ENCODE measurements at places on chromosomes 4 and X. TPM values are rescaled to one million over a fixed set of nuclear protein-coding genes. Genes with fewer than 3 reads are reported as not detected.

Gene ZNF827
- 22.5 TPM for total RNA-seq

GRCh38 chrX:121456315-121456714 lies 408.9 kb downstream of the GLUD2 start:
- H3K27ac ChIP-seq, result no peak overlapping the region
- no peak overlapping the region for H3K4me3 ChIP-seq
- no peaks in the 10 kb centered on the region for H3K27me3 ChIP-seq
- DNase-seq, result no peak
- no peaks in the 10 kb centered on the region for H3K4me1 ChIP-seq
- H3K36me3 ChIP-seq, result no peaks in the 10 kb centered on the region

DNA sequence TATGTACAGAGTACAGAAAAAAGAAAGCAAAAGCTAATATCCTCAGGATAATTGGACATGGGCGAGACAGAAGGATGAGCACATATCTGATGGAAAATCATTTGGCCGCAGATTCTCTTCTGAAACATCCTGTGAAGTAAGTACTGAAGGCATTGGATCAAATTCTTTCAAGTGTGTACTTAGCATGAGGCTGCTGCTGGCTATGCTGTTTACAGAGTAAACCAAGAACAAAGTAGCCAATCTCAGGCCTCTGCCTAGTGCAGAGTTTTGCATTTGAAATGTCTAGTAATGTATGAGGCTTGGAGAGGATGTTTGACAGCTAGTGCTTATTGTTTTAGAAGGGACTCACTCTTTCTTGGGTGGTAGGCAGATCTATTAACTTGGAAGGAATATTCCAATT lies 128.5 kb downstream of the MAGEC2 start:
- H3K36me3 ChIP-seq, result no peaks in the 10 kb centered on the region
- DNase-seq, result no peak
- H3K27me3 ChIP-seq, result no peaks in the 10 kb centered on the region
- no peak overlapping the region for H3K27ac ChIP-seq
- H3K4me1 ChIP-seq, result no peaks in the 10 kb centered on the region
- H3K4me3 ChIP-seq, result no peak overlapping the region

DNA sequence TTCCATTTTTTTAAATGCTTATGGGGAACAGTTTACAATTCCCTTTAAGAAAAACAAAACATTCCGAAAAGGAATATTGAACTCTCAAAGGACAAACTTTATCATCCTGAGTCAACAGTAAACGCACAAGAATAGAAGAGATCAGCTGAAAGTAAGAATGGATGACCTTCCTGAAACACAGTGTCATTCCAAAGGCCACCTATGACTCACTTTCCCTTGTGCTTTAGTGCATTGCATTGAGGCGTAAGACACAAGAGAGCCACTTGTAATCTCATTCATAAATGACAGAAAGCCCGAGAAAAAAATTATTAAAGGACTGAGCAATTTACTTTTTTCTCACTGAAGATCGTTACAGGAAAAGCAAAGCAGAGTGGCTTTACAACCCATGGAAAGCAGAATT lies 1062.4 kb upstream of the DIAPH2 start:
- H3K4me1 ChIP-seq, result no peaks in the 10 kb centered on the region
- no peak overlapping the region for H3K27ac ChIP-seq
- no peak for DNase-seq
- H3K36me3 ChIP-seq, result no peaks in the 10 kb centered on the region
- H3K4me3 ChIP-seq, result no peak overlapping the region

DNA sequence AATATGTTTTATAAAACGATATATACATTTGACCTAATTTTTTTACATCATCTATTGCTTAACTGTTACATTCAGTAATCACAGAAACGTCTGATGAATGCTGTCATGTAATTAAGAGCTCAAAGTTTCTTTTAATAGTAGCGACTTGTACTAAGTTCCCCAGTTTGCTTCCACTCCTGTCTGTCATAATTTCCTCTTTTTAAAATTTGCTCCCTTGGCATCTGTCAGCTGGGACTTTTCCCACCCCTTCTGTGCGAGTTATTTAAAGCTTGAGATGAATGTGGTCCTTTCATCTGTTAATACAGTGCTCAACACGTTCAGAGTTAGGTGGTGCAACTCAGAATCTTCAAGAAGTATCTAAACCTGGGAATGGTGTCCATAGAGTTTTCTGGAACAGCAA lies 1.2 kb downstream of the RAP1GDS1 start:
- H3K27me3 ChIP-seq, result no peaks in the 10 kb centered on the region
- H3K4me1 ChIP-seq, result peaks cover 4% of the 10 kb centered on the region
- no peak for DNase-seq
- peak overlapping the region; percentile 90 for H3K4me3 ChIP-seq

GRCh38 chr4:146654687-146655520 lies 16.2 kb downstream of the POU4F2 start:
- H3K4me1 ChIP-seq, result no peaks in the 10 kb centered on the region
- no peaks in the 10 kb centered on the region for H3K36me3 ChIP-seq

GRCh38 chr4:76430519-76431388 lies 4.3 kb upstream of the SHROOM3 start:
- DNase-seq, result no peak
- H3K36me3 ChIP-seq, result no peaks in the 10 kb centered on the region
- H3K27ac ChIP-seq, result no peak overlapping the region
- H3K4me3 ChIP-seq, result no peak overlapping the region
- H3K27me3 ChIP-seq, result no peaks in the 10 kb centered on the region
- no peaks in the 10 kb centered on the region for H3K4me1 ChIP-seq

Gene HADH
- 122 TPM for total RNA-seq

Gene AMBN
- not detected for total RNA-seq

- no peaks in the 10 kb centered on the region for H3K36me3 ChIP-seq
- no peaks in the 10 kb centered on the region for H3K27me3 ChIP-seq
Observed at GRCh38 chr4:56762484-56763250, 58.8 kb downstream of the SPINK2 start.

- H3K4me3 ChIP-seq, result no peak overlapping the region
- peaks cover 3% of the 10 kb centered on the region for H3K4me1 ChIP-seq
- H3K36me3 ChIP-seq, result no peaks in the 10 kb centered on the region
- no peak for DNase-seq
- no peak overlapping the region for H3K27ac ChIP-seq
- H3K27me3 ChIP-seq, result no peaks in the 10 kb centered on the region
Observed at GRCh38 chr4:98614662-98615061, 43.7 kb downstream of the TSPAN5 start.

DNA sequence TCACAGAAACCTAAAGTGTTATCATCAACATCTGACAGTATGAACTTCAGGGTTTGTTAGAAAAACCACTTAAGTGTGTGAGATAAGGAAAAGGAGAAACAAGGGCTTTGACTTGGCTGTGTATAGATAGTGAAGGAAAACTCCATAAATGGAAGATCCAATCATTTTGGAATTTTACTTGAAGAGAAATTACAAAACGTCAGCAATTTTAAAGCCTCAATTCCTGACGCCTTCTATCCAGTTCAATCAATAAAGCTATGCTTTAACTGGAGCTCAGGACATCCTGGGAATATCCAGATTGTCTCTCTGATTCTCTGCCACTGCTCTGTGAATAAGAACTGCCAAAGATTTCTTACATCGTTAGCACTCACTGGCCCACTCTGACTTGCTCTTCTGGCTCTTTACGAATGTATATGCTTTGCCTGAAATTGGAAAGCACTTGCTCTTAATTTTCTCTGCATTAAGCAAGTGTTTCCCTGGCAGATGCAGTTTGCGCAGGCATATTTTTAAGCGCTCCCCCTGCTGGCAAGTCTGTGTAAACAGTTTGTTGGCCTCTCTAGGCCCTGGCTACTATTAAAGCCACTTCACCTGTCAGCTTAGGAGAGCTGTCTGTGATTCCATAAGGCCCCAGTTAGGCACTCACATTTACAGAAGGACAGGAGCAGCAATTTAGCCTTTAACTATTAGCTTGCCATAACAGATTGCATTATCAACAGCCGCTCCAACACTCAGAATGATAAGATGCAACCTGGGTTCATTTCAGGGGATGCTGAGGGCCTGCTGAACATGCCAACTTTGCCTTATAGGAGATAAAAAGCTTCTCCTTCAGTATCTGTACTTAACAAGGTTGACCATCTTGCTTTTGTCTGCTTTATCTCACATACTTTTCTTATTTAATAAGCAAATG lies 251.4 kb upstream of the DDX53 start:
- no peaks in the 10 kb centered on the region for H3K4me1 ChIP-seq
- no peak overlapping the region for H3K27ac ChIP-seq
- no peaks in the 10 kb centered on the region for H3K36me3 ChIP-seq
- no peaks in the 10 kb centered on the region for H3K27me3 ChIP-seq
- H3K4me3 ChIP-seq, result no peak overlapping the region

Measured in transverse colon (tissue), 4 donors.